T-cell (primary cell): ENCODE measurements at places on chromosomes 12 and 14.

GRCh38 chr12:10027311-10027710 is 3.2 kb upstream of the CLEC9A start:
- no peak for DNase-seq

DNA sequence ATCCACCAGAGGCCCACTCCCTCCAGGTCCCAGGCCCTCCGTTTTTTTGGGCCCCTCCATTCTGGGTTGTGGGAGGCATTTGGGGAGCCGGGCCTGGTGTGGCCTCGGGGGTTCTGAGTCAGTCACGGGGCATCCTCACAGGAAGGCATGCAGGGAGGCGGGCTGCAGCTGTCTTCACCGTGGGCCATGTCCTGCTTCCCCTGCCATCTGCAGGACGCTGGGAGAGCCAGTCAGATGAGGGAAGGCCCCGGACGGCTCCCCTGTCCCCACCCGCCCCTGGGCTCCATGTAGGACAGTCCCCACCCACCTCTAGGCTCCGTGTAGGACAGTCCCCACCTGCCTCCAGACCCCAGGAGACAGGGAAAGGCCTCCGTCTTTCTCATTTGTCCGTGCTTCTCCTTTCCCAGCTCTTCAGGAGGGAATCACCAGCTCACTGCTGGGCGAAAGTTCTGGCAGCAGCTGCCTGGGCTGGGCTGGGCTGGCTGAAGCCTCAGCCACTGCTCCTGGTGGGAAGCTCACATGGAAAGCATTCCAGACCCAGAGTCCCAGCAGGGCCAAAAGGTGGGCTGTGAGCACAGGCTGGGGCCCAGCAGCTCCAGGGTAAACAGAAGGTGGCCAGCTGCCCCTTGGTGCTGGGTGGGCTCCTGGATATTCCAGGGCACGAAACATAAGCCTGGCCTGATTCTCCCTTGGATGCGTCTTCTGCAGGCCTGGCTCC is 217.8 kb downstream of the KIF26A start:
- DNase-seq, result no peak

- no peak for DNase-seq
Measured at GRCh38 chr14:24053548-24054323, 1.9 kb downstream of the CARMIL3 start.

GRCh38 chr12:76138656-76139055 is 54.2 kb upstream of the NAP1L1 start:
- DNase-seq, result no peak
